ENCODE measurements at places on chromosomes 12 and 14.

GRCh38 chr14:72549854-72550253 is 344.0 kb downstream of the DPF3 start:
- DNase-seq = no peak

GRCh38 chr12:32542428-32543229 is 136.5 kb upstream of the DNM1L start:
- DNase-seq = no peak

DNA sequence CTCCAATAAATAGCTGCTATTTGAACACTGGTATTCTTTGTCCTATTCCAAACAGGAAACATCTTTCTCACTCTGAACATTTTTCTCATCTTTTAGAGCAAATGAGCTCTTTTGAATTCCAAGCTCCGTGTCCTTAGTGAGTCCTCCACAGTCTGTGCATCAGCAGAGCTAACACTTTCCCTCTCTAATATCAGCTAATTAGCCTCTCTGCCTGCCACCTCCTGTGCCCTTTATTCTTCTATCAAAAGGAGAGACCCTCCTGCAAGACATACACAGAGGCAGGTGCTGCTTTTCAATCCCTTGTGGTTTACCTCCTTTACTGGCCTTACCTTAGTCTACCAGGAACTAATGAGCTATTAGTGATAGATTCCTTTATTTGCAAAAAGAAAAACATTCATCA is 178.5 kb downstream of the SLC35F4 start:
- DNase-seq = no peak

- DNase-seq = no peak
Observed at GRCh38 chr12:115975411-115975810, 302.1 kb downstream of the MED13L start.

DNA sequence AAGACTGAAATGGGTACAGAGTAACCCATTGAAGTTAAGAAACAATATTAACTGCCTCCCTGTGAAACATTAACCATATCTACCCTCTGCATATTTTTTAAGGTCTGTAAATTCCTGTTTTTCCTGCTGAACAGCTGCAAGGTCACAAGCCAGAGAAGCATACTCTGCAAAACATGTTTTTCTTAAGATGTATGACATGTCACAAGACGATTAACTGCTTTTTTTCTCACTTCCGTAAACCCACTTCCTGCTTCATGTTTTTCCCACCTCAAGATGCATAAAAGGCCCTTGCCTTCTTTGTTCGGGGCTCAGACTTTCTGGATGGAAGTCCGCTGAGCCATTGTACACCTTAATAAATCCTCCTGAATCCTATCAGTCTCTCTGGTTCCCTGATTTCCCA is 504.7 kb upstream of the MIS18BP1 start:
- DNase-seq = no peak

DNA sequence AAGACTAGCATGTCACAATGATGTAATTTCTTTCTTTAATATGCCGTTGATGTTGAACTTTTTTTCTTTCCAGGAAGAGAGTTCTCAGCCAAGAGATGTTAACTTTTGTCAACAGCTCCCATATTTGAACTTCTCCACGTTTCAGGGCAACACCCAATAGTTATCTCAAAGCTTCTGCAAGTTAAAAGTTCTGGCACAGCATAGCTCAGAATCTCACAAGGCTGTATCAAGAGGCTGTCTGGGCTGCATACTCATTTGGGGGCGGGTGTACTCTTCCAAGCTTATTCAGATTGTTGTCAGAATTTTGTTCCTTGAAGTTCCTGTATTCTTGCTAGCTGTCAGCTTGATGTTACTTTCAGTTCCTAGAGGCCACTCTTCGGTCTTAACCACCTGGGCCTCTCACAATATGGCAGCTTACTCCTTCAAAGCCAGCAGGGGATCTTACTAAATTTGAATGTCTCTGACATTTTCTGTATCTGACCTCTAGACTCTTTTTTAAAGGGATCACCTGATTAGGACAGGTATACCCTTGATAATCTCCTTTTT is 38.9 kb downstream of the KCNC2 start:
- no peak for DNase-seq

DNA sequence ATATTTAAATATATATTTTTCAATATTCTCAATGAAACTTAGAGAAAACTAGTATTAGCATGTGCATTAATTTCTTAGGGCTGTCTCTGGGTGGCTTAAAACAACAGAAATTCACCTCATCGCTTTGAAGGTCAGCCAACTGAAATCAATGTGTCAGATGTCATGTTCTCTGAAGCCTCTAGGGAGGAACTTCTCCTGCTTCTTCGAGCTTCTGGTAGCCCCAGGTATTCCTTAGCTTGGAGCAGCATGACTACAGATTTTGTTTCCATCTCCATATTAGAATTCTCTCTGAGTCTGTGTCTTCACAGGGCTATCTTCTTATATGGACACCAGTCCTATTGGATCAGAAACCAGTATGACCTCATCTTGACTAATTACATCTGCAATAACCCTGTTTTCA is 221.5 kb downstream of the PDZRN4 start:
- DNase-seq = no peak

DNA sequence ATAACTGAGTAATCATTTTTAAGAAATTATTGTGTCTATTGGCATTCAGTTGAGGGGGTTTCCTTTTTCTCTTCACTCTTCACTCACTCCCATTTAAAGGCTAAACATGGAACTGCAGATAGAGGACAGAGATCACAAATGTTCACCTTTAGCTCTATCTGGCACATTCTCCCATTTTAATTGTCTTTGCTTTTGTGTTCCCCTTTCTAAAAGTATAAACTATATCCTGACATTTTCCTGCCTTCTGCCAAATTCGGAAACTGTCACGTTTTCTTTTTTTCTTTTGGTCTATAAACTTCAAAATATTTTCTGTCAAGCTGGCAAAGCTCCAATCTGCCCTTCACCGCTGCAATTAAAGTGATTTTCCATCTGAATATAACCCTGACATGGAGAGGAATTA is 219.8 kb upstream of the CDKN3 start:
- no peak for DNase-seq

GRCh38 chr14:101025131-101025530 is 121.6 kb upstream of the RTL1 start:
- no peak for DNase-seq

DNA sequence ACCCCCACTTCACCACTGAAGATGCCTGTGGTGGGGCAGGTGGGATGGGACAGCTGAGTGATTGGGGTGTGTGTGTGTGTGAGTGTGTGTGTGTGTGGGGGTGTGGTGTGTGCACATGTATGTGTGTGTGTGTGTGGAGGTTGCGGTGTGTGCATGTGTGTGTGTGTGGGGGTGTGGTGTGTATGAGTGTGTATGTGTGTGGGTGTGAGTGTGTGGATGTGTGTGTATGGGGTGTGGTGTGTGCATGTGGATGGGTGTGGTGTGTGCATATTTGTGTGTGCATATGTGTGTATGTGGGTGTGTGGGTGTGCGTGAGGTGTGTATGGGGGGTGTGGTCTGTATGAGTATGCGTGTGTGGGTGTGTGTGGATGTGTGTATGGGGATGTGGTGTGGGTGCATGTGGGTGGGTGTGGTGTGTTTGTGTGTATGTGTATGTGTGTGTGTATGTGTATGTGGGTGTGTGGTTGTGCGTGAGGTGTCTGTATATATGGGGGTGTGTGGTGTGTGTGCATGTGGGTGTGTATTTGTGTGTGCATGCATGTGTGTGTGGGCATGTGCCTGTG is 61.6 kb downstream of the PLEKHG3 start:
- DNase-seq = no peak

DNA sequence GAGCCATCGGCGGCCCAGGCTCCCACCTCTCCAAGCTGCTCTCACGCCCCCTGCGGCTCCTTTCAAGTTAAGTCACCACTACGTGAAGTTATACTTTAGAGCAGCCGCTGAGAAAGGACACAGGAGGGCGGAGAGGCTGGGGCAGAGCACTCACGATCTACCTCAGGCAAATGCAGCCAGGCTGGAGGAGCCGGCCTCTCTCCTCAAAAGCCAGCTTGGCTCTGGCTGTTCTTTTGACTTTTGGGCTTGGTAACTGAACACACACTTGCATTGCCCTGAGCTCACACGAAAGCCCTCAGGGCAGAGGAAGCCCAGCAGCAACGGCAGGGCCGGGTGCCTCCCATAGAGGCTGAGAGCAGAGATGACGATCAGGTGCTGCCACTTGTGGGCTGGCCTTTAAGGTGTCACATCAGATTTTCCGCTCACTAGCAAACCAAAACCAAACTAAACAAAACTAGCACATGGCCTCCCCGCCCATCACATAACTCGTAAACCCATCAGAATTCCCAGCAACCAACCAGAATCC is 75.2 kb downstream of the PITPNM2 start:
- peak; percentile 7 for DNase-seq

GRCh38 chr14:33480071-33480886 is 470.6 kb downstream of the EGLN3 start:
- DNase-seq = no peak

- DNase-seq = no peak
Observed at GRCh38 chr12:81022531-81022930, 55.3 kb upstream of the ACSS3 start.

GRCh38 chr14:36585100-36585499 is 2.7 kb upstream of the NKX2-8 start:
- DNase-seq = no peak

GRCh38 chr14:21070083-21070609 is at the start of gene ARHGEF40:
TSS of gene ARHGEF40 (plus strand) at chr14:21070304. CDS start at chr14:21070397, 93 bp downstream.
- DNase-seq = no peak

GRCh38 chr12:132836795-132837331 is 8.2 kb upstream of the GOLGA3 start:
- peak; percentile 22 for DNase-seq
